CMK (cell line): ENCODE measurements at places on chromosomes 5 and 9.

DNA sequence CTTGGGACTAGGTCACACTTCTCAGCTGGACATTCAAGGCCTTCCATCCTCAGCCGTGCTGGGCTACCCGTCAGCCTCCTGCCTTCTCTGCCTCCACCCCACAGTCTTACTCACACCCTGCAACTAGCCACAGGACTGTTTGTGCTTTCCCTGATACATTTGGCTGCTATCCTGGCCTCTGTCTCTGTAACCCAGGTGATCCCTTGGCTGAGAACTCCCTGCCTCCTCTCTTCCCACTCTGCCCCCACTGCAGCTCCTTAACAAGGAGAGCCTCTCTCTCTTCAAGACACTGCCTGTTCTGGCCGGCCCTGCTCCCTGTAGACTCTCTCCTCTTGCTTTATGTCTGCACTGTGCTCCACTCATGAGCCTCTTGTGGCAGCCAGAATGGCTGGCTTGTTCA is 120.6 kb downstream of the MSX2 start:
- DNase-seq, result no peak

- no peak for DNase-seq
Measured at GRCh38 chr9:131358556-131358955, 35.3 kb upstream of the PRRC2B start.

- no peak for DNase-seq
Measured at GRCh38 chr5:126368239-126368812, 54.9 kb upstream of the GRAMD2B start.

- DNase-seq, result no peak
Measured at GRCh38 chr5:161286066-161286655, 260.4 kb downstream of the GABRB2 start.

GRCh38 chr5:112973036-112973435 is 3.6 kb upstream of the DCP2 start:
- DNase-seq, result no peak

DNA sequence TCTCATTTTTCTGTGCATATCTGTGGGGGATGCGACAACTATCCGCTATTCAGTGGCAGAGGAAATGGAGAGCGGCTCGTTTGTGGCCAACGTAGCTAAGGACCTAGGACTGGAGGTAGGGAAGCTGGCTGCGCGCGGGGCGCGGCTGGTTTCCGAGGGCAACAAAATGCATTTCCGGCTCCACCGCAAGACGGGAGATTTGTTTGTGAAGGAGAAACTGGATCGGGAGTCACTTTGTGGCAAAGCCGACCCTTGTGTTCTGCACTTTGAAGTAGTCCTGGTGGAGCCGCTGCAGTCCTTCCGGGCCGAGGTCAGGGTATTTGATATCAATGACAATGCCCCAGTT is 320 bp downstream of the PCDHB1 start:
- no peak for DNase-seq

DNA sequence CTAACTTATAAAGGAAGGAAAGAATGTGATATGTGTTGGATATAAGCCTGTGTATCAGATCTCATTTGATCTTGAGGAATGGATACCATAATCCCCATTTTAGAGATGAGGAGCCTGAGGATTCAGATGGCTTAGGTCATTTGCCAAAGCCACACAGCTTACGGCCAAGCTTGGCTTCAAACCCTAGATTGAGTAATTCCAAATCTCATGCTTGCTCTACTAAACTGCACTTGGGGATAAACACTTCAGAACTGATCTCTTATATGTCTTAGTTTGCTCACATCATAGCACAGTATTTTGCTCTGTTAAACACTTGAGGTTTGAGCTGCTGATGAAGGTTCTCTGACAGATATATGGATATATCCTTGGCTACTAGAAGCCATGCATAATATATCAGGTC is 504.4 kb downstream of the NTRK2 start:
- no peak for DNase-seq

DNA sequence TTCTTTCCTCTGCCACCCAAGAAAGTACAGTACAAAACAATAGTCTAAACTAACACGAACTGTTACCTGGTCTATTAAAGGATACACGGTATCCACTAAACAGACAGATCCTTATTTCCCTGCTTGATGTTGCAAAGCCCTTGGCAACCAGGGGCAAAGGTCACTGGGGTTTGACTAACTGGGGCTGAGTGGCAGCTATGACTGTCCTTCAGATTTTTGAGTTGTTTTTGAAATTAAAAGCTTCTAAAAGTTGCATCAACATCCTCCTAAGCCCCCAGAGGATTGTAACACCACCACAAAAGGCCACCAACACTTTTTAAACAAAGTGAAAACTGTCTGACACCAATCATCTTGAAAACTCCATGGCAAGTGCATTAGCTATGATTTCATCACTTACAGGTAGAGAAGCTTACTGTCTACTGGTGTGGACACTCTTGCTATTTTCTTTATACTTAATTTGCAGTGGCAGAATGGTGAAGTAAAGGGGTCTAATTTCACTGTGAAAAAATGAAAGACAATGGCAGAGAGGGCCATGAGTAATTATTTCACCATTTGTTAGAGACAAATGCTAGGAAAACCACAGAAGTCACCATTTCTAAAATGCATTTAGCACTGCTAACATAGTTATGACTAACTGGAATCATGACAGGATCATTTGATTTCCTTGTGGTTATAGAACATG is 292.4 kb downstream of the EFNA5 start:
- no peak for DNase-seq

- DNase-seq, result no peak
Measured at GRCh38 chr5:175246889-175247520, 197.0 kb downstream of the DRD1 start.

GRCh38 chr5:136015966-136016650 is 12.7 kb upstream of the TGFBI start:
- no peak for DNase-seq
